RWPE1 (cell line): ENCODE measurements at places on chromosomes 4 and X.

DNA sequence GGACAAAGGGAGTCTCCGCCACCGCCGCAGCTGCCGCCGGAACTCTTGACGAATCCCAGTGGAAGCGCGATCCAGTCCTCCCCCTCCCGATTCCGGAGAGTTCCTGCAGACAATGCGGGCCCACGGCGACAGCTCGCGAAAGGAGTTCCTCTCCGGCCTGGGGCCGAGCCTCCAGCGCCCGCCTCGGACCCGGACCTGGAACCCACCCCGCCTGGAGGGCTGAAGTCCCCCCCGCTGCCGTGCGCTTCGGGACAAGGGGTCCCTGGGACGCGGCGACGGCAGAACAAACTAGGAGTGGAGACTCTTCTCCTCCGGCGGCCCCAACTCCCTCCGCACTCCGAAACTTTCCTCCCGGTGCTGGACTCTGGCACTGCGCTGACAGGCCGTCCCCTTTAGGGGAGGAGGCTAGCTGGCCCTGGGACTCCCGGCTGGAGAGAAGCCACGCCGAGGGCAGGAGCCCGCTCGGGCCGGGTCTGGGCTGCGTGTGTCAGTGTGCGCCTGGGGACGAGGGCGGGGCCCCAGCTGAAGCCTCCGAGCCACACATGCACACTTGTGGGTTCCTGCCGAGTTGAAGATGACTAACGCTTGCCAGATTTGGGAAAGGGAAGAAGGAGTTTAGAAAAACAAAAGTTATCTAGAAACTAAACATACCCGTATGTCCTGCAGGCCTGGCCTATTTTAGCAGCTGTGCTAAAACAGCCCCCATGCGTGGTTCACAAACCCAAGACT lies at the start of gene ANTXR2:
Gene ANTXR2, minus strand, starts transcription at position 486 of the 729 bp plus-strand sequence. CDS start 669 bp downstream, outside the sequence.
- DNase-seq: peak; percentile 79

DNA sequence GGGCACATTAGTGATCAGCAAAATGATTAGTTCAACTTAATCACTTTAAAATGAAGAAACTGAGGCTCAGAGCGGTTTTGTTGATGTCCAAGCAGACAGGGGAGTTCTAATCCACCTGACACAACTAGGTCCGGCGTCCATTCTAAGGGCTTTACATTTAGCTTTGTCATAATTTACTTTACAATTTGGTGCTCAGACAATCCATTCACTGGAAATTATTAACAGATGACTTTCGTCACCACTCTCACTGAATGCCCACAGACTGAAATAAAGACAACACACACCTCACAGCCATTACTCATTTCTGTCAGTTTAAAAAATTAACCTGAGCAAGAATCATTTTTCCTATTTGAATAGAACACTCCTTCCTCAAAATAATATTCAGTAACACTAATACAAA lies 10.8 kb downstream of the NR3C2 start:
- no peak for DNase-seq

DNA sequence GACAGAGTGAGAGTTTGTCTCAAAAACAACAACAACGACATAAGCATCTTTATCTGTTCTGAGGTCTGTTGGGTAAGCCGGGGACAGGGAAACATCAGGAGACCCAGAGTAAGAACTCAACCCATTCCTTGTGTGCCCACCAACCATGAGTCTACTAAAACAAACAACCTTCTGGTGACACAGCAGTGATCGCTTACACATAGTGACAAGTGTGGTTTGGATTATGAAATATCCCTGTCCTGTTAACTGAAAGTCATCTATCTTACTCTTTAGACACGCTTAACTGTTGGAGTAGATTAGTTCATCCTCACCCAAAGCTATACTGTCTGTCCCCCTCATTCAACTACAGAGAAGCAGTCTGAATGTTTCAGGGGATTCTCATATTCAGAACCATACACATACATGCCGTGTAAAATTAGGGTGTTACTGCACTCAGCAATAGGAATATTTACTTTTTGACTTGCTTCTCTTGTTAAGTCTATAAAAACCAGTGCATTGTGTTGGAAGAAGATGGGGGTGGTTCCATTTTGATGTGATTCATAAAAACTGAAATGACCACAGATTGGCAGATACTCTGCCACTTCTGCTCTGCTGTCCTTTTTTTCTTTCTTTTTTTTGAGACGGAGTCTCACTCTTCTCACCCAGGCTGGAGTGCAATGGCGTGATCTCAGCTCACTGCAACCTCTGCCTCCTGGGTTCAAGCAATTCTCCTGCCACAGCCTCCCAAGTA lies 27.4 kb downstream of the PHKA2 start:
- no peak for DNase-seq

DNA sequence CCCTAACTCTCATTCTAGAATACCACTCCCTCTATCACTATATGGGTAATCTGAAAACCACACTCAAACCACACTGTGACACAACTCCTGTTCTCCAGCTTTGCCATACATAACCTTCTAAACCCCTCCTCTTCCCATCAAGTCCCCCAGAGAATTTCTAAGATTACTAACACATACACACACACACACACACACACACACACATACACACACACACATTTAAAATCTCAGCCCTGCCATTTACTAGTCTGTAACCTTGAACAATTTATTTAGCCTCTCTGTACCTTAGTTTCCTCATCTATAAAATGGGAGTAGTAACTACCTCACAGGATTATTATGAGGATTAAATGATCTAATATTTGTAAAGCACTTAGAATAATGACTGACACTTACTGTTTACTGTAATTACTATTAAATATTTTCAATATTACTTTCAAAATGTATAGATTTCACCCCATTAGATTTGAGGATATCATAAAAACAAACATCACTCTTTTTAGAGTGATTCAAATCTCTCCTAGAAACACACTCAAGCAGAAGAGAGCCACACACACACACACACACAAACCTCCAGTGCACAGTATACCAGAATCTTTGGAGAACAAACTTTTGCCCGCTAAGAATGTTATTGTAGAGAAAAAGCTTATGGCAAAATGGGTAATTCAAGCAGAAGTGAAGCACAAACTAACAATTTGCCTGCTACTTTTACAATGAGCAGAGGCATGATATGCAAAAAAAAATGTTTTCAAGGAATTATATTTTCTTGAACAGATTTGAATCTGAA lies 3.8 kb downstream of the ANKRD50 start:
- DNase-seq: no peak

GRCh38 chrX:40327085-40327484 lies 229.3 kb upstream of the BCOR start:
- DNase-seq: no peak

DNA sequence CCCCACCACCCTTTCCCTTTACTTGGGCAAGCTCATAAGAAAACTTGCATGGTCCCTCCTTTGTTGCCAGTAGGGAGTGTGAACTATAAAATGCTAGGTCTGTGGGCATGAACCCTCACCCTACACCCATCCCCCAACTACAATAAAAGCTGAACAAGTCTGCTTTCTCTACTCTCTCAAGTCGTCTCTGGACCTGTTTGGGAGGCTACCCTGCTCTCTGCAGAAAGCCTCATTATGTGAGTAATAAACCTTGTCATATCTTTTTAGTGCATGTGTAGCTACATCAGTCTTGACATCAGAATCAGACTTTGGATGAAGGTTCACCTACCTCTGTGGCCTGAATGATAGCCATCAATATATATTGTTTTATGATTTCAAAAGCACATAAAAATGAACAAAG lies 155.4 kb upstream of the FAM241A start:
- DNase-seq: no peak

DNA sequence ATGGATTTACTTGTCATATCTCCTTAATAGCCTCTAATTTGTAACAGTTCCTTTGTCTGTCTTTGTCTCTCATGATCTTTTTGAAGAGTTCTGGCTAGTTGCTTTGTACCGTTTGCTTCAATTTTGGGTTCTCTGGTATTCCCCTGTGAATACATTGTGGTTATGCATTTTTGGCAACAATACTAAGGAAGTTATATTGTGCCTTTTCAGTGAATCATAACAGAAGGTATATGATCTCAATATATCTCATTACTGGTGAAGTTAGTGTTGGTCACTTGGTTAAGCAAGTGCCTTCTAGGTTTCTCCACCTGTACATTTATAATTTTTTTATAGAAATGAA lies 48.6 kb downstream of the DCLK2 start:
- DNase-seq: peak; percentile 18

- no peak for DNase-seq
Observed at GRCh38 chrX:39836802-39837420, 260.8 kb downstream of the BCOR start.

GRCh38 chrX:39757971-39758370 lies 339.8 kb downstream of the BCOR start:
- no peak for DNase-seq

DNA sequence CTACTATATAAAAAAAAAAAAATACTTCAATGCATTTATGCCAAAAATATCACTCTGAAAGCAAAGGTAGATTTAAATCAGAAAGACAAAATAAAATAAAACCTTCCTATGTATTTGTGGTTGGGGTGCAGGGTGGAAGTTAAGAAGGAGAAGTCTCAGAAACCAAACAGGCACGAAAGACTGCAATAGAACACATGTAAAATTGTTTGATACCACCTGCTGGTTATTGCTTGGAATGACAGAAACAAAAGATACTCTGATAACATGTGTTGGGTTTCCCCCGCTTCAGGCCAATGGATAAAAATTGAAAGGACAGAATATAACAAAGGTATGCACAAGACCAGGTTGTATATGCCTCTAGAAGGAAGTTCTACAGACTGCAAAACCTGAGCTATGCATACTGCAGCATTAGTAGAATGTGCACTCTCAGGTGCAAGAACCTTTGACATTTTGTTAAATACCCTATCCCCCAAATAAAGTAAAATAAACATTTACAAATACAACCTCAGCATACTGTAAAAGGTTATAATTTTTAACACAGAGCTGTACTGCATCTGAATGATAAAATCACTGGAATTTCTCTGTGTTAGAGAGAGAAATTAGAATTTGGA lies 118.8 kb downstream of the GABRA2 start:
- peak; percentile 10 for DNase-seq

DNA sequence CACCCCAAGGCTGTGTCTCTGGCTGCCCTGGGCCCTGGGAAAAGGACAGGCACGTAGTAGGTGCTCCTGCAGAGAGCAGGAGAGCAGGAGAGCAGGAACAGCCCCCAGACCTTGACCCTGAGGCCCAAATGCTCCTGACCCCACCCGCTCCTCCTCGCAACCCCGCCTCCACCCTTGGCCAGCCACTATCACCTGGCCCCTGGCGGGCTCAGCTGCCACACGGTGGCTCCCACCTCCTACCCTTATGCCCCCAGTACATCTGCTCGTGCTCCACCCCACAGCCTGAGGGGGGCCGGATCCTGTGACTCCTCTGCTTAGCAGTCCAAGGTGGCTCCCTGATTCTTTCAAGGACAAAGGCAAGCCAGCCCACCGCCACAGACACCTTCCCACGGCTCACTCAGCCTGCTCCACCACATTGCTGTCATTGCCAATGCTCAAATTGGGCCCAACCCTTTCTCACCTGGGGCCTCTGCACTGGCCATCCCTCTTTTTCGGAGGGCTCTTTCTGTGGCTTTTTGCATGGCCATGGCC lies 5.4 kb upstream of the HAUS7 start:
- no peak for DNase-seq

DNA sequence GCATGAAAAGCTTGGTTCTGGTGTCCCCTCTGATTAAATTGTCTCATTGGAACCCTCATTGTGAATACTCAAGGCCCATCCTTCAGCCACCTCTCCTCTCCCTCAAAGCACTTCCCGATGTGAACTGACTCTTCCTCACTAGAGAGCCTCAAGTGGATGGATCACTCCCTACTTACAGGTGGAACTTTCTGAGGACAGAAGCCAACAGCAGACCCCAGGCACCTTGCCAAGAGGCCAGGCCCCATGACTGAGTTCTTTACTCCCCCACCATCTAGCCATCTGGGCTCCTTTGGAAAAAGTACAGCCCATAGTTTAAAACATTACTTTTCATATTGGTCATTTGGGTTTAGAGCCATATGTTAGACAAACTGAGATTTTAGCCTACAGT lies 224.1 kb downstream of the SHROOM3 start:
- DNase-seq: no peak

GRCh38 chr4:6116696-6117285 lies 83.6 kb downstream of the JAKMIP1 start:
- DNase-seq: no peak

DNA sequence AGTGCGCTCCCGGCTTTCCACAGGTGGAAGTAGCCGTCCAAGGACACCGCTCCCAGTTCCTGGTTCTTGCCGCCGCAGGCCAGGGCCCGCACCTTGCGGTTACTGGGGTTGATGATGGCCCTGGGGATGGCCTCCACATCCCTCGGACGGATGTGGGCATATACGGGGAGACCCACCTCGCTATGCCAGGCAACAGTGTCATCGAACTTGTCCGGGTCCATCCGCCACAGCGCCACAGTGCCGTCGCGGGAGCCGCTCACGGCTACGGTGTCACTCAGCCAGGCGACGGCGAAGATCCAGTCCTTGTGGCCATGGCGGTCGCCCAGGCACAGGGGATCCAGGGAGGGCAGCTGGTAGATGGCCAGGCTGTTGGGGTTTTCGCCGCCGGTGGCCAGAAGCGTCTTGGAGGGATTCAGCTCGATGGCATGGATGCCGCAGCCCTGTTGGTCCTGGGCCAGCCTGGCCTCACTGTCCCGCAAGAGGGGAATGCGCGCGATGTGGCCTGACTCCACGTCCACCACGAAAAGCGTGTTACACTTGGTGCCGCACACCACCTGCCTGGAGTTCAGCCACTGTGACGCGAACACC lies 795 bp downstream of the DCAF12L1 start:
- no peak for DNase-seq

- DNase-seq: no peak
Observed at GRCh38 chr4:101222156-101222845, 125.0 kb downstream of the PPP3CA start.

GRCh38 chrX:65948103-65948502 lies 91.8 kb downstream of the VSIG4 start:
- no peak for DNase-seq

DNA sequence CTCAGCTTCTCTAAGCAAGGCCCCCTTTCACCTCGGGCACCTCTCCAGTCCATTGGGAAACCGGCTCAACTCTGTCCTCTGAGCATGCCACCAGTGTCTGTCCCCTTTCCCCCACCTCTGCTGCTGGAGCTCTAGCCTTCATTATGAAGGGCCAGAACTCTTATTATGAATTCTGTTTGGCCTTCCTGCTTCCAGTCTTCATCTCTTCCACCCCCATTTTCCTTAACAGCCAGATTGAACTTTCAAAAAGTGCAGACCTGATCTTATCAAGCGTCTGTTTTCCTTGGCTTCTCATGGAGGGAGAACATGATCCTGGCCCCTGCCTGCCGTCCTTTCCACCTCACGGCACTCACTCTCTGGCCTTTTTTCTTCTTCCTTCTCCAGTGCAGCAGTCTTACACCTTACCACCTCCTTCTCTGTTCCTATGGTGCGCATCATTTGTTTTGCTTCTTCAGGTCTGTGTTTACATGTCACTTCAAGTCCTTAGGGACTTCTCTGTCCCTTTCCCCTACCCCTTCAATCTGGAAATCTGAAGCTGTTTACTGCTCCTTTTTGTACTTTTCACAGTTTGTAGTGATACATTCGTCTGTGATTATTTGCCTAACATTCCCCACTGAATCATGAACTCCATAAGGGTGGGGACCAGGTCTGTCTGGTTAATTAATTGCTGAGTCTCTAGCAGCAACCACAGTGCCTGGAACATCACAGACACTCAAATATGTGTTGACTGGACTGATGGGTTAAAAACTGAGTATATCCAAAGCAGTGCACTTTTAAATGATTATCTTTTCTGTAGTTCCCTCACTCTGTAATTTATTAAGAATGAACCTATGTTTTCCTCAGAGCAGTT lies 55.8 kb downstream of the FNIP2 start:
- no peak for DNase-seq
